Stimulated activated CD4-positive, alpha-beta T cell treated with anti-CD3 and anti-CD28 coated beads, Interleukin-4, amount 100 ng/mL, for 4 hours (primary cell): ENCODE measurements at places on chromosomes 16 and 17.

DNA sequence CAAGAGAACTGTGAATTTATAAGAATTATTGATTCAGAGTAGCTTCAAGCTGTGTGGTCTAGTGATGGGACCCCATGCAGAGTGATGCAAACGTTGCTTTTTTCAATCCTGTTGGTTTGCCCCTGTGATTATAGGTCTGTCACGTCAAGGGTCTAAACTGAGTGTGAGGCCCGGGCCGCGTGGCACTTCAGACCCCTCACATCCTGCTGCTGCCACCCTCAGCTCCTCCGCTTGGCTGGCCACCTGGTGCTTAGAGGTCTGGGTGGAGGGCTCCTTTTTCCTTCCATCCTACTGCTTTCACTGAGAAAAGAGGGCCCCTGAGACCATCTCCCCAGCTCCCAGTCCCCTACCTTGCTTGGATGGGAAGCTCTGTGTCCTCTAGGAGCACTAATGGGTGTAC, 12.0 kb downstream of the MYL4 start:
- DNase-seq = no peak

DNA sequence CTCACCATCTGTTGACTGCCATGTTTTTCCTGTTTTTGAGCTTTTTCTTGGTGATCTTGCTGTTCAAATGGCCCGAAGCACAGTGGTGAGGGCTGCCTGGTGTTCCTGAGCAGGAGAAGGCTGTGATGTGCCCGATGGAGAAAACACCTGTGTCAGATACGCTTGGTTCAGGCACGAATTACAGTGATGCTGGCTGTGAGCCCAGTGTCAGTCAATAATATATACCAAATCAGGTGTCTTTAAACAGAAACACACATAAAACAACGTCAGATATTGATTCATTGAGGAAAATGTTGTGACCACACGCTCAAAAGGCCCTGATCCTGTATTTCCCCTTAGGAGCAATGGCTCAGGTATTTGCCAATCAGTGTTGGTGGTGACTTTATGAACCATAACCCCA, 111.7 kb downstream of the SDR42E1 start:
- DNase-seq = no peak

DNA sequence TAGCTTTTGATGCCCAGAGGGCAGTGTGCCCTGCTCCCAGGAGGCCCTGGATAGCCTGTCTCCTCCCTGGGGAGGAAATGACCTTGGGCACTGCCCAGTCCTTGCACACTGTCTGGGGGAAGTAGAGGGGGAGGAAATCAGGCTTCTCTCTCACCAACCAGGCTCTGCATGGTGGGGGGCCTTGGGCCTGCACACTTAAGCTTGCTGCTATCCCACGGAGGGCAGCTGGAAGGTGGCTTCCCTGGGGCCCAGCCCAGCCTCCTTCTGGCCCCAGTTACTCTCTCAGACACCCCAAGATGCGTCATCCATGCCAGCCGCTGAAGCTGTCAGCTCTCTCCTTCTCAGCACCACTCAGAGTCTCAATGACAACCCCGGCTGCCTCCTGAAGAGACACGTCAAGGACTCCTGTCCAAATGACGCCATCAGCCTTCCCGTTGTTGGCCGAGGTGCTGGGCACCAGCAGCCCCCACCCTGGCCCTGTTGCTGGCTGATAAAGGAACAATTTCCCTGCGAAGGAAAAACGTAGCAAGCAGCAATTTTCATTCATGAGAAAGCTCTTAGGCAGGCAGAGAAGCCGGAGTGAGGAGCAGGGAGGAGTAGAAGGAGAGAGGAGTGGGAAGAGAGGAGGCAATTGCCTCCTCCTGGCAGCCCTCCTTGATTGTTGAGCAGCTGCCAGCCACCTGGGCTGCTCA, 95.5 kb downstream of the SDK2 start:
- no peak for DNase-seq

DNA sequence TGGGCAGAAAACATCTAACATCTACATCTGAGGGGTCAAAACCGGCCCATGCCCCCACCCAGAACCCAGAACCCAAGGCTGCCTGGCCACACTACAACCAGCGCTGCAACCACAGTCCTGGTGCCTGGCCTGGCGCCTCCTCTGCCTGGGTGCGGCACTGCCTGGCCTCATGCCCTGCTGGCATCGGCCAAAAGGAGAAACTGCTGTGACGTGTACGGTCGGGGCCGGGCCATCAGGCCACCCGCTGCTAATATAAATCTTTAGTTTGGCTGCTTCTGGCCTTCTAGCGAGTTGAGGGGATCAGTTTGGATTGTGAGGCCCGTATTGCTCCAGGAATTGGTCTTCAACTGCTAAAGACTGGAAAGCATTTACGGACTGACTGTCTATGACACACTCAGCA, 22.8 kb downstream of the TMEM204 start:
- no peak for DNase-seq

DNA sequence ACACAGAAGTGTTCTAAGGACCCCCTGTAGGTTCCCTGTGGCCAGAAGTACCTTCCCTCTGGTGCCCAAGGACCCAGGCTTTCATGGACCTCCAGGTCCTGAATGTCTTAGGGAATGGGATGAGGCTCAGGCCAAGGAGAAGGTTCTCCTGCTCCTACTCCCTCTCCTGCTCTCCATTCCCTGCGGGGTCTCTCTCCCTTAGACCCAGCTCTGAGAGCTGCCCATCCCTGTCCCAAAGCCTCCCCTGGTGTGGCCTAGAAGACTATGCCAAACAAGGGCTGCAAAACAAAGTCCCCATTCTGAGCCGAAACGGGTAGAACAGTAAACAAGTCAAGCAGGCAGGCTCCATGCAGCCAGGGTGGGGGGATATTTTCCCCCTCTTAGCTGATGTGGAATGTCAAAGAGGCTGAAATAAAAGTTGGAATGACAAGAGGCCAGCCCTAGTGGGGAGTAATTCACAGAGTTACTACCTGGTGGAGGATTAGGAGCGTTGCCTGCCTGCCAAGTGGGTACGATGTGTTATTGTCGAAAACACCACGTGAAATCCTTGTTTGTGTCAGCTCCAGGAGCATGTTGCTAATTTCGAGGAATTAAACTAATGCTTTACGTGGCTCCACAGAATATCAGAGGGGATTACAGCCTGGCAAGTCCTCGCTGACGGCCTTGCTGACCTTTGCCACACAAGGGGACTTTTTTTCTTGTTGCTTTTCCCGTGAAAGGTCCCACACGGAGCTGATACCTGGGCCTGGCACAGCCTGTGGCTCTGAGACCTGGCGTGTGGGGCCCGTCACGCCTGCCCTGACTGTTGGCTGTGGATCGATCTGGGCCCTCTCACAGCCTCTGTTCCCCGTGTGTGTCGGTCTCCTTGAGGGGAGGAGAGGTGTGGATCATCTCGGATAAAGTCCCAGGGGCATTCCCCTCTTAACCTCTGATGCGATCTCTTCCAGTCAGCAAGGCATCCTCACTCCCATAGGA, 2.9 kb downstream of the WFIKKN2 start:
- DNase-seq = no peak

GRCh38 chr17:13917634-13918033, 151.7 kb upstream of the COX10 start:
- no peak for DNase-seq

DNA sequence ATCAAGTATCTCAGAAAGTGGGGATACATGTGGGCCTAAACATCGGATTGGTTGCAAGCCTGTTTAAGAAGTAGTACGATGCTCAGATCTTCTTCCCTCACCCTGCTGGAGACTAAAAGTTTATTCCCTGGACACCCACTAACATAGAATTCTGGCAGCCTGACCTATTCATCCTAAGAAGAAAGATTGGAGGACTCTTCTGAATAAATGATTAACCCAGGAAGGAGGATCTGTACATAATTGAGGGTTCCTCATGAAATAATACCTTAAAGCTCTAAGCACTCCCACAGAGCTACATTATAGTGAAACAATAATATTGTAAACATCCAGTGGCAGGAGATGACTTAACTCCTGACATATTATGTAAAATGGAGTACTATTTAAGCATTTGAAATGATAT, 111.7 kb downstream of the NLK start:
- no peak for DNase-seq

DNA sequence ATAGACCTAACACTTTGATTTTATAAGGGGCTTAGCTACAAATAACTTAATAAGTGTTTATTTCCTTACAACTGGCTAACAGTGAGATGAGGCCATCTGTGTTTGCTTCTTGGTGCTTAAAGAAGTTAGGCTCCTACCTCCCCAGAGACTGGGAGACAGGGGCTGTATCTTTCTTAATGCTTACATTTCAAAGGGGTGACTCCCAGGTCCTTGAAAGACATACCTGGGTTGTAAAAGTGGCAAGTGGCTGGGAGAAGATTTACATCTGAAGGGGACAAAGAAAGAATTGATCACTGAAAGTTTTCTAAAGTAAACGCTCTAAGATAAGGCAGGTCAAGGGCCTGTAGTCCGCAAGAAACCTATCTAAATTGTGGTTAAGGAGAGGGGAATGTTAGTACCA, 196.8 kb downstream of the CNTNAP4 start:
- DNase-seq = no peak

- no peak for DNase-seq
Observed at GRCh38 chr17:4719684-4720221, 9.3 kb downstream of the ARRB2 start.

GRCh38 chr16:53064081-53064578, 9.3 kb downstream of the CHD9 start:
- no peak for DNase-seq

- DNase-seq = no peak
Observed at GRCh38 chr16:19817122-19817521, 67.5 kb downstream of the GPRC5B start.

DNA sequence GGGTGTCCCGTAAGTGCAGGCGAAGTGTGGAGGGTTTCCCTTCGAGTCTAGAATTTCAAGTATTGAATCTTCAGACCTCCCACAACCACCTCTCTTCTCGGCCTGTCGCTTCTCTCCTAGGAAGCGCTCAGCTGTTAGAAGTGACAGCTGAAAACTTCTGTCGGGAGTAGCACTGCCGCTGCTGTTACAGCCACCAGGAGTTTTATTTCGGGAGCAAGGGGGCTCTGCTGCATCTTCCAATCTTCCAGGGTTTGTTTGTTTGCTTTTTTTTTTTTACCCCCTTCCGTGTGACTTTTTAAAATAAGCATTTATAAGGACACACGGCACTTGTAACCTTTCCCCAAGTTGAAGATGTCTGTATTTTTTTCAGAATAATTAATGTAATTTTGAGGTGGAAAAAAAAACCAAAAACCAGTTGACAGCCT, 767 bp downstream of the RPS6KB1 start:
- DNase-seq = no peak

DNA sequence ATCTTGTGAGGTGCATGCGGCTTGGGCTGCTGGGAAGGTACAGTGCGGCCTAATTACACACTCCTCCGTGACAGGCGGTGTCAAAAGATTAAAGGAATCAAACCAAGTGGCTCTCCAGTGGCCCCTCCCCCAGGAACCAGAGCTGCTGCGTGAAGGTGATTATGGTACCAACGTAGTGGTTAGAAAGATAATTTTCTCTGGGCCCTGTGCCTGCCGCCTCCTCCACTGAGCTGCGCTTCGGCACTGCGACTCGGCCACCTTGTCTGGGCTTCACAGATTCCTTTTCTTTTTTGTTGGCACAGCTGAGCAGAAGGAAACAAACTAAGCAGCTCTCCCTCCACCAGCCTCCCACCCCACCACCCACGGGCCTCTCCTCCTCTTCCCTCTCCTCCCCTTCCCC, 113.2 kb upstream of the SDK2 start:
- DNase-seq = no peak

GRCh38 chr17:72077326-72077960, 43.4 kb upstream of the SOX9 start:
- DNase-seq = no peak

- no peak for DNase-seq
Observed at GRCh38 chr16:12586701-12587100, 217.0 kb downstream of the CPPED1 start.

DNA sequence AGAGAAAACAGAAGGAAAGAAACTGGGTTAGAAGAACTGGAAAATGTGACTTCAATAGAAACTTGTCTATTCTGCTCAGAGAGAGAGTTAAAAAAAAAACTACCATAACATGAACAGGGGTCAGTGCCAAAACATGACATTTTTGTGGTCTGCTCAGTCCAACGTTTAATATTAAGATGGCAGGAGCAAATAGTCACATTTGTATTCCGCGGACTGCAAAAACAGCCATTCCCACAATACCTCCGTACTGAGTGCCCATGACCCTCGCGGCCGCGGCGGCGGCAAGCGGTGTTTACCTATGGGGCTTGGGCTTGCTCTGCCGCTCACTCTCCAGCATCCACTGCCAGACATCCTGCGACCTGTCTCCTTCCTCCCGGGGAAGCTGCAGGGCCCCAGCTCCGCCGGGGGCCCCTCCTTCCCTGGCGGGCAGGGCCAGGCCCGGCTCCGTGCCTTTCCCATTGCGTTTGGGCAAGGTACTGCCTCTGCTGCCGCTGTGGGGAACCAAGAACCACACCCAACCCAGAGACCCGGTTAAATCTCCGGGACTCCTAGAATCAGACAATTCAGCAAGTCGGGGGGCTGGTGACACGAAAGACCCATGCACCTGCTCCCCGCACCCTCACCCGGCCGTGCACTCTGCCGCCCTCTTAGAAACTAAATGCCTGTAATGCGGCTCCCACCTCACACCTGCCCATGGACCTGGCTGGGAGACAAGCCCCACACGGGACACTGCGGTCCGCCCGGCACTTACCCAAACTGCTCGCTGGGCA, 24.7 kb downstream of the AXIN2 start:
- no peak for DNase-seq

DNA sequence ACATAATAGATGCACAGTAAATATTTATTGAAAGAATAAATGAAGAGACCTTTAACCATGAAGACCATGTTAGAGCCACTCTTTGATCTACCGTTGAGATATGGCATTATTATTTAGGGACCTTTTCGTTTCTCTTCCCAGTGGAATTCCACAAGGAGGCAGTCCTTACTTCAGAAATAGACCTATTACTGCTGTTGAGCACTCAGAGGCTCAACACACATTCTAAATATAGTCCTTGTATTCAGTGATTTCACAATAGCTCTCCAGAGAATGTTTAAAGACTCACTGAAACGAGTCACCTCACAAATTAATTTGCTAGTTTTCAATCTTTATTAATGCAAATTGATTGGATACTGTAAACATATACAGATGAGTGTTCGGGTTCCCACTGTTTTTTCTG, 603.8 kb downstream of the CDH8 start:
- no peak for DNase-seq

DNA sequence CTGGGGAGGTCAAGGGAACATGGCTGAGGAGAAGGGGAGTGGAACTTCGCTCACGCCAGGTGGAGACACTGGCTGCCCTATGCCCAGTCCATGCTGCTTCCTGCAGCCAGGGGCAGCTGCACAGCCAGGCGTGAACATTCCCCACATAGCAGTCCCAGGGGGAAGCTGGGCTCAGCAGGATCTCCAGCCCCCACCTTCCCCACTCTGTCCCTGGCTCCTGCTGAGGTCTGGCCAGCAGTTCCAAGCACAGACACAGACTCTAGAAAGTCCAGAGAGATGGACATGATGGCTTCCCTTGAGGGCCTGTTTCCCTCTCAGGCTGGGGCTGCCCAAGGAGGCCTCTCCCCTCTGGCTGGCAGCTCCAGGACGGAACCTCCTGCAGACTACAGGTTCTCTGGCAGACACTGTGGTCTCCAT, 9.3 kb downstream of the JUP start:
- no peak for DNase-seq

- DNase-seq = no peak
Observed at GRCh38 chr16:1981398-1981836, at the start of gene NOXO1. NOXO1 (minus strand) TSS chr16:1981469; CDS start chr16:1981179, 290 bp downstream.
